SW480 (cell line): ENCODE measurements at places on chromosomes 1 and 21.
A peak's percentile ranks its signal among the peaks of the same experiment; 100 is the strongest.

DNA sequence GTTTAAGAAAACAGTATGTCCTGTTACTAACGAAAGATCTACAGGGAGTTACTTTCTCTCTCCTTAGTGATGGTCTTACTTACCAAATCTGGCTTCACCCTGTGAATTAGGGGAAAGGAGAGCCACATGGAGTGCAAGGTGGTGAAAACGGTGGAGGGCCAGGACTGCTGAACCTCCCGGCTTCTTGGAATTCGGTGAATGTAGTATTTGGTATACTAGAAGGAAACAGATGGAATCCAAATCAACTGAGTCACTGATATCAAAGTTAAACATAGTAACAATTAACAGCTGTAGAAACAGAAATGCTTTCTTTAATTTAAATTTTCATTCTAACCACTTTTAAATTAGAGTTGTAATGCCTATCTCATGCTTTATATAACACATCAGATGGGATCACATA lies 45.7 kb downstream of the ALG14 start:
- no peak for DNase-seq

- DNase-seq = no peak
Measured at GRCh38 chr1:235240960-235241359, 79.9 kb upstream of the RBM34 start.

DNA sequence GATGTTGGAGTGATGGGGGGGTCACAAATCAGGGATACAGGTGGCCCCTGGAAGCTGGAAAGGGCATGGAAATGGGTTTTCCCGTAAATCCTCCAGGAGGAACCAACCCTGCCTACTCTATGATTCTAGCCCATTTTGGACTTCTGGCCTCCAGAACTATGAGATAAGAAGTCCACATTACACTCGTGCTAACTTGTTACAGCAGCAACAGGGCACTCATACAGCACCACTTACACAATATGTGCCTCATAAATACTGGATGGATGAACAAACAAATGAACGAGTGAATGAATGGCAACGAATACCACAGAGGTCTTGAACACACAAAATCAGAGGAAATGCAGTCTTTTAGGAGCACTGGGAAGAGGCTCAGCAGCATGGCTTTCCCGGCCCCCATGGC lies 531.3 kb downstream of the NPHP4 start:
- DNase-seq = no peak

- DNase-seq = no peak
Measured at GRCh38 chr1:56548571-56548970, 30.8 kb downstream of the PLPP3 start.

GRCh38 chr1:12549460-12550349 lies 68.3 kb downstream of the DHRS3 start:
- peak; percentile 99 for DNase-seq

- no peak for DNase-seq
Measured at GRCh38 chr1:147099192-147099591, 73.1 kb downstream of the PRKAB2 start.

- peak; percentile 29 for DNase-seq
Measured at GRCh38 chr1:112614460-112615065, 4.4 kb downstream of the ST7L start.

GRCh38 chr21:43343095-43343991 lies 83.6 kb downstream of the SIK1 start:
- peak; percentile 93 for DNase-seq

- DNase-seq = no peak
Measured at GRCh38 chr1:102472520-102472919, 475.8 kb upstream of the OLFM3 start.

GRCh38 chr1:108704496-108704895 lies 8.2 kb upstream of the FNDC7 start:
- DNase-seq = peak; percentile 36

DNA sequence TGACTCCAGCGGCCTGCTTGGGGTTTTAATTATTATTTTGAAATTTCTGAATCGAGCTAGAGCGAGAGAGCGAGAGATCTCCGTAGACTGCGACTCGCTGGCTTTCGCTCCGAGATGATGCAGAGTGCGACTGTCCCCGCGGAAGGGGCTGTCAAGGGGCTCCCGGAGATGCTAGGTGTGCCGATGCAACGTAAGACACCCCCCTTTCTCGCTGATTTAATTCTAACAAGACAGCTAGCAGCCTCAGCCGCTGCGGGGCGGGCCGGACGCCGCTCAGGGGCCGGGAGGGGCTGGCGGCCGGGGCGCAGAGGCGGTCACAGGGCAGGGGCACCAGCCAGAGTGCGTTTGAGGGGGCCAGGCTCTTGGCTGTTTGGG lies 339 bp downstream of the LHX4 start:
- no peak for DNase-seq

- no peak for DNase-seq
Measured at GRCh38 chr21:40902993-40903392, 56.0 kb upstream of the DSCAM start.

DNA sequence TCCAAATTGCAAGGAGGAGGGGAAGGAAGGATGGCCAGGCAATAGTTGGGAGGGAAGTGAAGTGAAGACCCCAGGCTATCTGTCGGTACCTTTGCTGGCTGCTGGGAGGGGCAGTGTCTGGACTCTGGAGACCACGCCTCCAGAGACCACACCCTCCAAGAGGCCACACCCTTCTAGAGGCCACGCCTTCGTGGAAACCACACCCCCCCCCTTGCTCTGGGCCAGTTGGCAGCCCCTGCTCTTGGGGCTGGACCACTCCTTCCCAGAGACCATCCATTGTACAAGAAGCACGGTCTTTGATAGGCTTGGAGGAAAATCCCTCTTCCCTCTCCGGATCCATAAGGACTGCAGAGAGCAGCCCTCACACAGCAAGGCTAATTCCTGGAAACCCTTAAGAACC lies 73.1 kb downstream of the RYR2 start:
- DNase-seq = no peak

- DNase-seq = peak; percentile 70
Measured at GRCh38 chr1:18037651-18038050, 69.9 kb upstream of the IGSF21 start.

DNA sequence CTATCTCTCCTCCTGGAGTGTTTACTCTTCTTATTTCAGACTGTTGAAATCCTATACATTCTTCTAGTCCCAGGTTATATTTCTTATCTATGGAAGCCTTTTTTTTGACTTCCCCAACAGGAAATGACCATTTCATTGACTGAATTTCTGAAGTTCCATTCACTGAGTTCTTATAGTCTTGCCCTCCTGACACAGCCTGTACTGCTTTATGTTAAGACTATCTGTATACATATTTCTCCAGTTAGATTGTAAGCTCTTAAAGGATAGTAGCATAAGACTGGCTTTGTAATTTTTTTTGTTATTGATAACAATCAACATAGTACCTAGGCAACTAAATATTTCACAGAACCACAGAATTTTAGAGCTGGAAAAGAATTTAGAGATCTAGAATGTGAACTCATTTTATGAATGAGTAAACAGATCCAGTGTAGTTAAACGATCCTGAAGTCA lies 14.9 kb upstream of the MACF1 start:
- DNase-seq = peak; percentile 25

DNA sequence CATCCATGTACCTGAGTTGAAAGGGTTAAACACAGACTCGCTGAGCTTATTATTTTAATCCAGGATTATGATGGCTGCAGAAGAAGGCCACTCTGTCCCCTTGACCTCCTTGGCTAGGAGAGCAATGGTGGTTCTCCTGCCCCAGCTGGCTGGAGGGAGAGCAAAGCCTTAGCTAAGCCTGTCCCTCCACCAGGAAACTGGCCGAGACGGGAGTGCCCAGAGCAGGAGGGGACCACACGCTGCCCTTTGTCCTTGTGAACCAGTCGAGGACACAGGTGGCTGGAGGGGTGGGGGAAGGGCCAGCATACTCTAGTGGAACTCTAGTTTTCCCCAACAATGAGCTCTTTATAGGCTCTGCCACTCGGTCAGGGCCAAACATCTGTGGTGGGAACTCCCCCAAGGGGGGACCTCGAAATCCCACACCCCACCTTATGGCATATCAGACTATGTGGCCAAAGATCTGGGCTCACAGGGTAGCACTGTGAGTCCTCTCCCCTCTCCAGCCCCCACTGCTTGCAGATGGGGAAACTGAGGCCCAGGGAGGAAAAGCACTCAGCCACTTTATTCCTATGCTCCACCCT lies 12.9 kb downstream of the KIAA1614 start:
- DNase-seq = no peak

DNA sequence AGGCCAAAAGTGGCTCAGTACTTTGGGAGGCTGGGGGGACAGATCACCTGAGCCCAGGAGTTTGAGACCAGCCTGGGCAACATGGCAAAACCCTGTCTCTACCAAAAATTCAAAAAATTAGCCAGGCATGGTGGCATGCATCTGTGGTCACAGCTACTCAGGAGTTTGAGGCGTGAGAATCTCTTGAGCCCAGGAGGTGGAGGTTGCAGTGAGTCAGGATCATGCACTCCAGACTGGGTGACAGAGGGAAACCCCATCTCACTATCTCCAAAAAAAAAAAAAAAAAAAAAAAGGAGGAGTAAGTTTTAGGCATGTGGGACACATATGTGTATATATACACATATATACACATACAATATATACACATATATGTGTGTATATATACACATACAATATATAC lies 165.3 kb upstream of the DPYD start:
- DNase-seq = no peak

DNA sequence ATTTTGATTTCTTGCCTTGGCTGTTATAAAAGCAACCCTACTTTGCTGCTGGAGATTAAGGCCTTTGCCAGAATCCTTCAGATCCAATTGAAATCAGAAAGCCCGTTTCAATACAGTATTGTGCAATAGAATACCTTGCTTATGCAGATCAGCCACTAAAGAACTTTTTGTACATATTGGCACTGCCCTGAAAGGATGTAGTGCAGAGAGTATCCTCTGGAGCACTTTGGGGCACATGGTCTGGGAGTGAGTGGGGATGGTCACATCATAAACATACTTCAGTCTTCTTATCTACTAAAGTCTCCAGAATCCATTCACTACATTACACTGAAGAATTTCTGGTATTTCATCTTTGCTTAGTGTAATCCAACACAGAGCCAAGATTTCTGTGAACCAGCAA lies 189.0 kb downstream of the CENPF start:
- no peak for DNase-seq

- DNase-seq = no peak
Measured at GRCh38 chr1:51953079-51953478, 37.4 kb downstream of the RAB3B start.

GRCh38 chr1:180893614-180894013 lies 19.1 kb upstream of the KIAA1614 start:
- DNase-seq = no peak

GRCh38 chr1:177780096-177780700 lies 189.7 kb downstream of the SEC16B start:
- peak; percentile 60 for DNase-seq

DNA sequence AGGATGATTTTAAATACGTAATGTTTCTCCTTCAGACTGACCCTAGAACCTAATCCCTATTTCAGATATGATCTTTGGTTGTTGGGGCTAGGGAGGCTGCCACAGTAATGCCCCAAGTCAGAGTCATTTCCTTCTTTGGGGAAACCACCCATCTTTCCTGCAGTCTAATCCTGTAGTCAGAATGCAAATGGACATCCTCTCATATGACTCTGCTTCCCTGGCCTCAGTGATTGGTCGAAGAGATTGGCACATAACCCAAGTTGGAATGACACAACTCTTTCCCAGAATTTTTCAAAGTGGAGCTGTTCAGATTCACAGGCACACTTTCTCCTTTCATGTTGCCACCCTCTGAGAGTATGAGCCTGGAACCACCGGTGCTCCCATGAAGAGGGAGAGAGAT lies 58.8 kb upstream of the ZNF644 start:
- no peak for DNase-seq

DNA sequence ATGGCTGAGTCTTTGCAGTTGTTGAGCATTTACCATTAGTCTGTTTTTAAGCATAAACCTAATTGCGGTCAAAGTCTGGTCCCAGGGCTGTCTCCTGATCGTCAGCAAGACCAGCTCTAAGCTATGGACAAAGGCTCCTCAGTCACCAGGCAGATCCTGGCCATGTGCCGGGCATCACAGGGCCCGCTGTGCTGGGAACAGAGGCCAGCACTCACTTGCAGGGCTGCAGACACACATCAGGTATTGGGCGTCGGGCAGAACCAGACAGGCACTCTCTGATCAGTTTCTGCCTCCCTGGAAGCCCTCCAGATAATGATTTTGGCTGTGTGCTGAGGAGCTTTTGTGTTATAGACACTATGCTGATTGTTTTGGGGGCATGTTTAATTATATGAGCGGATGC lies 26.6 kb downstream of the TMEM51 start:
- no peak for DNase-seq

- DNase-seq = no peak
Measured at GRCh38 chr1:209728466-209728865, 23.8 kb downstream of the HSD11B1 start.

- peak; percentile 59 for DNase-seq
Measured at GRCh38 chr1:5955479-5955977, 36.7 kb downstream of the NPHP4 start.

GRCh38 chr1:30686236-30686935 lies 37.0 kb downstream of the MATN1 start:
- no peak for DNase-seq

DNA sequence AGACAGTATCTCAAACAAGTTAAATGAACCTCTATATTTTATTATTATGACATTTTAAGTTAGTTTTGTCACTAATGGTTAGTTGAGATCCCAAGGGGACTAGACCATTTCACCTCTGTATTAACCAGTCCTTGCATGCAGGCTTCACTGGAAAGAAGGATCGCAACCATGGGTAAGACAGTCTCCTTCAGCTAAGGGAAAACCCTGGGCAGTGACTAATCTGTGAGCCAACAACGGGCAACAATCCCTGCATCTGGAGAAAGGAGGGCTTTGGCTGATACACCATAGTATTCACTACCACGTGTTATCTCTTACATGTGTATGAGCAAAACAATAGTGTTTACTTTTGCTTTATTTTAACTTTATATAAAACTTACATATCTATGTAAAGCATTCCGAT lies 708.8 kb upstream of the CHRM3 start:
- DNase-seq = no peak

DNA sequence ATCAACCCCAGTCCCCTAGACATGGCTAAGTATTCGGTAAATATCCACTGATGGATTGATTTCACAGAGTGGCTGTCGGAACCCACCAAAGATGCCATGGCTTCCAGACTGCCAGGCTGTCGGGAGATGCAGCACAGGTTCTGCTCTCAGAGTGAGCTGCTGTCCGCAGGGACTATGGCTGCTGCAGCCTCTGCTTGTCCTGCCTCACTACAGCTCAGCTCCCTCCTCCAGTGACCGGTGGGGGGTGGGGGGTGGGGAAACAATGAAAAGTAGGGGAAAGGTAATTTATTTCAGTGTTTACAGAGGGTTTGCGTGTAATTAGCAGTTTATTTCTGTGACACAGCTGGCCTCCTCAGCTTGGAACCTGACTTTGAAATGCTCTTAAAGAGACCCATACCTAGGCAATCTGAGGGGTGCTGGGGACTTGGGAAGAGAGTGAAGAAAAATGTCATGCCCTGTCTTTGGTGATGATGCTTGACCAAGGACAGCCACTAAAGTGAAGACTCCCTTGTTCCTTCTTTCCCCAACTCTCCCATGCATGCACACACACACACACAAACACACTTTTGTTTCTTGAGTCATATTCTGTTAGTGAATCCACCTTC lies 109.0 kb downstream of the CACNA1E start:
- DNase-seq = no peak

GRCh38 chr1:48616710-48617109 lies 144.7 kb upstream of the SPATA6 start:
- no peak for DNase-seq
